Activated CD4-positive, alpha-beta memory T cell treated with anti-CD3 and anti-CD28 coated beads, Interleukin-2, amount 10 ng/mL, durations not matched to agents 7 days and 5 days (primary cell): ENCODE measurements at places on chromosomes 6 and 20.

GRCh38 chr20:19692685-19693119, 65.4 kb upstream of the RIN2 start:
- peak; percentile 41 for DNase-seq
- H3K4me1 ChIP-seq = no peaks in the 10 kb centered on the region
- H3K36me3 ChIP-seq = no peaks in the 10 kb centered on the region

- peaks cover 11% of the 10 kb centered on the region for H3K27me3 ChIP-seq
- H3K36me3 ChIP-seq = no peaks in the 10 kb centered on the region
- DNase-seq = no peak
- no peak overlapping the region for H3K4me3 ChIP-seq
- H3K27ac ChIP-seq = no peak overlapping the region
These were observed 47.8 kb downstream of the CDH22 start for GRCh38 chr20:46260480-46260879.

GRCh38 chr6:167689751-167690150, 137.0 kb upstream of the AFDN start:
- no peak overlapping the region for H3K4me3 ChIP-seq
- H3K36me3 ChIP-seq = no peaks in the 10 kb centered on the region
- H3K27ac ChIP-seq = no peak overlapping the region
- H3K27me3 ChIP-seq = peaks cover 54% of the 10 kb centered on the region
- no peak for DNase-seq

DNA sequence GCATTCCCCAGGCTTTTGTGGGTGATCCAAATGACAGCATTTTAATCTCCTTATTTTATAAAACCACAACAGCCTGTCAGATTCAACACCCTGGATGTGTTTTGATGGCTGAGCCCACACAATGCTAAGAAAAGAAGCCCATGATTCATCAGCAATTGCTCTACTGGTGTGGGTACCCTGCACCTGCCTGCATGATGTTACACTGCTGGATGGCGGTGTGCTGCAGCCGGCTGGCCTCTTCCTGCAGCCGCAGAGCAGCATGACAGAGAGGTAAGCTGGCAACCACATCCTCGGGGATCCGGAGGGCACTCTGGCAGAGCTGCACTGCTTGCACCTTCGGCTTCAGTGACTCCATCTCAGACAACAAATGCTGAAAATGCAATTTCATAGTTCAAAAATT, 327.5 kb downstream of the SYNE1 start:
- no peak overlapping the region for H3K27ac ChIP-seq
- peaks cover 23% of the 10 kb centered on the region for H3K4me1 ChIP-seq
- H3K36me3 ChIP-seq = no peaks in the 10 kb centered on the region
- H3K4me3 ChIP-seq = no peak overlapping the region
- H3K27me3 ChIP-seq = no peaks in the 10 kb centered on the region
